ENCODE measurements at places on chromosomes 4 and X. TPM values are rescaled to one million over a fixed set of nuclear protein-coding genes. Genes with fewer than 3 reads are reported as not detected.

Gene POU3F4
- polyA plus RNA-seq: not detected

Gene HPRT1
- 65.7 TPM for polyA plus RNA-seq

Gene CXCL8
- polyA plus RNA-seq: 15.9 TPM

Gene CT45A2
- polyA plus RNA-seq: not detected

Gene FRMD7
- polyA plus RNA-seq: not detected

Gene NOX1
- polyA plus RNA-seq: 0.16 TPM

- H3K36me3 ChIP-seq: no peaks in the 10 kb centered on the region
- no peaks in the 10 kb centered on the region for H3K27me3 ChIP-seq
- no peak overlapping the region for H3K27ac ChIP-seq
- 0 out of 2 replicates have a peak, but pooled peaks cover 4% of the 10 kb centered on the region for H3K4me1 ChIP-seq
- peak; percentile 3 for DNase-seq
Observed at GRCh38 chr4:150852216-150852615, 162.9 kb downstream of the LRBA start.

- no peak for DNase-seq
- H3K27me3 ChIP-seq: no peaks in the 10 kb centered on the region
- H3K4me1 ChIP-seq: no peaks in the 10 kb centered on the region
- H3K27ac ChIP-seq: no peak overlapping the region
- H3K4me3 ChIP-seq: no peak overlapping the region
Observed at GRCh38 chr4:3476341-3476747, 13.2 kb downstream of the DOK7 start.

- H3K27ac ChIP-seq: no peak overlapping the region
- no peaks in the 10 kb centered on the region for H3K36me3 ChIP-seq
- peaks cover 5% of the 10 kb centered on the region for H3K4me1 ChIP-seq
- H3K27me3 ChIP-seq: peaks cover 17% of the 10 kb centered on the region
- DNase-seq: no peak
Observed at GRCh38 chr4:3725936-3726870, 40.0 kb upstream of the ADRA2C start.

DNA sequence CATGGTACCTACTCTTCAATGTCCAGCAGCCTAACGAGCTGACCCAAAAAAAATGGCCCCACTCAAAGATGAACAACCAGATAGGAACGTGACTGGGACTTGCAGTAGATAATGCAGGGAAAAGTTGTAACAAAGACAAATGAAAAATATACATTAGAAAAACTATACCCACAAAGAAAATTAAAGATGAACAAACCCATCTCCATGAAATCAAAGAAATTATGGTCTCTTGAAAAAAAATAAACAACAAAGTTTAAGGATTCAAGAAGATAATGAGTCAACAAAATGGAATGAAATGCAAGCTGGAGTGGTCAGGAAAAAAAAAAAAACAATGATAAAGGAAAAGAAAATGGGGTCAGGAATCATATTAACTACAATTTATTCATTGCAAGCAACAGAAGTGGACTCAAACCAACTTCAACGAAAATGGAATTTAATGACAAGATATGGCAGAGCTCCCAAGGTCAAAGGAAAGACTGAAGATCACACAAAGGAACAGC lies 309.8 kb upstream of the GALNT7 start:
- no peak overlapping the region for H3K27ac ChIP-seq
- no peaks in the 10 kb centered on the region for H3K27me3 ChIP-seq
- H3K4me3 ChIP-seq: no peak overlapping the region
- DNase-seq: peak; percentile 5
- peaks cover 9% of the 10 kb centered on the region for H3K4me1 ChIP-seq

DNA sequence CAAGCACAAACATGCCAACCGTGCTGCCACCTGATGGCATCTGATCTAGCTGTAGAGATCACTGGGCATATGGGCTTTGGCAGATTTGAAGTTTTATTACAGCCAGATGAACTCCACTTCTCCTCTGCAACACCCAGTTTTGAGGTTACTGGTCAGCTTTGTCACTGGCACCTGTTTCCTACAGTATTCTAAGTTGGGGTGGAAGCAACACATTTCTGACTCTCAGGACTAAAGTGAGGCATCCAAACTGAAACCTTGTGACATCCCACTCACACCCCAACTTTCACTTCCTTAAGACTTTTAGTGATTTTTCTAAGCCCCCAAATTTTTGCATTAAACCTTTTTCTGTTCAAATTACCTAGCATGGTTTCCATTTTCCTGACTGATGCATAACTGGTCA lies 115.1 kb upstream of the PCDH18 start:
- no peak overlapping the region for H3K4me3 ChIP-seq
- DNase-seq: no peak
- no peak overlapping the region for H3K27ac ChIP-seq

DNA sequence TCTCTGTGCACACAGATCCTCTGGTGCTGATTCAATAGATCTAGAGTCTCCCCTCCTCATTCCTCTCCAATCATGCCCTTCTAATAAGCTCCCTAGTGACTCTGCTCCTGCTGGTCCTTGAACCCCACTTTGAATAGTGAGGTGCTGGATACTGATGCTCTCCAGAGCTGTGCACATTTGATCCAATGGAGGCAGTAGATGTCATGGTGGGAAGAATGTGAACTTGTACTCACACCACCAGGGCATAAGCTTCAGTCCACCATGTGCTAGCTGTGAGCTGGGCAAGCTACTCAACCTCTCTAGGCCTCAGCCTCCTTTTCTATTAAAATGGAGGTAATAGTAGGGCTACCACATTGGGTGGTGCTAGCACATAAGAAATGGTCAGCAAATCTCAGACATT lies 241.1 kb downstream of the SPATA18 start:
- H3K27me3 ChIP-seq: 0 out of 2 replicates have a peak, but pooled peaks cover 11% of the 10 kb centered on the region
- H3K36me3 ChIP-seq: no peaks in the 10 kb centered on the region
- DNase-seq: no peak
- no peak overlapping the region for H3K27ac ChIP-seq
- no peak overlapping the region for H3K4me3 ChIP-seq
- no peaks in the 10 kb centered on the region for H3K4me1 ChIP-seq

GRCh38 chr4:98648602-98649001 lies 9.8 kb downstream of the TSPAN5 start:
- DNase-seq: no peak
- no peaks in the 10 kb centered on the region for H3K27me3 ChIP-seq
- no peaks in the 10 kb centered on the region for H3K36me3 ChIP-seq
- peaks cover 19% of the 10 kb centered on the region for H3K4me1 ChIP-seq

- H3K4me1 ChIP-seq: no peaks in the 10 kb centered on the region
- H3K27ac ChIP-seq: no peak overlapping the region
- H3K36me3 ChIP-seq: no peaks in the 10 kb centered on the region
- no peak overlapping the region for H3K4me3 ChIP-seq
- no peaks in the 10 kb centered on the region for H3K27me3 ChIP-seq
Observed at GRCh38 chr4:31199644-31200043, 479.5 kb downstream of the PCDH7 start.

- no peak overlapping the region for H3K27ac ChIP-seq
- H3K4me1 ChIP-seq: no peaks in the 10 kb centered on the region
- H3K4me3 ChIP-seq: no peak overlapping the region
Observed at GRCh38 chr4:3085948-3086670, 11.6 kb downstream of the HTT start.

DNA sequence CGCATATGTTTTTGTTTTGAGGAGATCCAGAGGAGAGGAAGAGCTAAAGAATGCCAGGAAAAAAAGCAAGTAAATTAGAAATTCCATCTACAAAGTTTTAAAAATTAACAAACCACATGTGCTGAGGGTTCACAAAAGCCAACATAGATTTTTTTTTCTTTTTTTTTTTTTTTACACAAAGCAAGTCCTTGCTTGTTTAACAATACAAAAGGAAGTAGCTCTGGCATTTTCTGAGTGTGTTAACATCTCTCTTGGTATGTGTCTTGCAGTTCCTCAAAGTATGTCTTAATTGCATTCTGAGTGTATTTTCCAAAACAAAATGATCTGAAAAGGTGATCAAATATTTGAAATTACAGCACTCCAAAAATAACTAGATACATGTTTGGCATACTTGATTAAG lies 1682.7 kb upstream of the AGA start:
- H3K36me3 ChIP-seq: no peaks in the 10 kb centered on the region
- H3K27me3 ChIP-seq: no peaks in the 10 kb centered on the region
- no peak for DNase-seq
- H3K4me1 ChIP-seq: no peaks in the 10 kb centered on the region
- H3K4me3 ChIP-seq: no peak overlapping the region

DNA sequence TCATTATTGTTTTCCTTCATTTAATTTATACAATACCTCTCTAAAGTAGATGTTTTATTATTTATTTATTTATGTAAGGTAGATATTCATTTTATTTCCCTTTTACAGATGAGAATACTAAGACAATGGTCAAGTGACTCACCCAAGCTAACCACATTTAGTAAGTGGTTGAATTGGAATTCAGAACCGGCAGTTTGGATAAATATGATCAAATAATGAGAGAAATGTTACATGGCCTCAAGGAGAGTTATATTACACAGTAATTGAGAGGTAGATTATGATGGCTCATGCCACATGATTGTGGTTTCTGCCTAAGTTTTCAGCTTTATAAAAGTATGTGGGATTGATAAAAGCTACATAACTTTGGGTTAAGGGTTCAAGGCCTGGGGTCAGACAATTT lies 239.4 kb upstream of the BOD1L1 start:
- H3K36me3 ChIP-seq: no peaks in the 10 kb centered on the region
- DNase-seq: no peak
- H3K4me3 ChIP-seq: no peak overlapping the region
- H3K4me1 ChIP-seq: no peaks in the 10 kb centered on the region
- no peaks in the 10 kb centered on the region for H3K27me3 ChIP-seq

DNA sequence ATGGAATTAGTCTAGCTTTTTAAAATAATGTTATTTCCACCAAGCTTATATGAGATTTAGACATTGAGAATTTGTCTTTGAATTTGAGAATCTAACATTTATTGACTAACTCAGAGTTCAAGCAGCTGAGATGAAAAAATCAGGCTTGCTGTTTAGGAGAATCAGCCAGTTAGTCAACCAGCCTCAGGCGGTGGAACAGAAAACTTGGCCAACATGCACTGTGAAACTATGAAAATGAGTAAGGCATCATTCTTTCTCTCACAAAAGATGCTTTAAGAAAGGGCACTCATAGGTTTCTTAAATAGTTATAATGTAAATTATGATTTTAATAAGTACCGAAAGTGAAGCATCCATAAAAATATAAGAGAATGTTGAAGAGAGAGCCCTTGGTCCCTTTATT lies 84.2 kb downstream of the NFKB1 start:
- no peaks in the 10 kb centered on the region for H3K27me3 ChIP-seq
- no peaks in the 10 kb centered on the region for H3K4me1 ChIP-seq
- H3K36me3 ChIP-seq: peaks cover 48% of the 10 kb centered on the region
- peak; percentile 33 for DNase-seq

GRCh38 chr4:120765260-120765680 lies 157.3 kb downstream of the PRDM5 start:
- no peaks in the 10 kb centered on the region for H3K4me1 ChIP-seq
- DNase-seq: no peak
- H3K27me3 ChIP-seq: no peaks in the 10 kb centered on the region
- H3K36me3 ChIP-seq: no peaks in the 10 kb centered on the region
- no peak overlapping the region for H3K27ac ChIP-seq
- no peak overlapping the region for H3K4me3 ChIP-seq

- H3K27ac ChIP-seq: no peak within 1 kb of the TSS
- H3K4me3 ChIP-seq: peak within 1 kb of the TSS; percentile 75
- no peaks in the 10 kb centered on the region for H3K27me3 ChIP-seq
- DNase-seq: peak; percentile 57
Observed at GRCh38 chrX:133415276-133416105, at the start of gene GPC4. Gene GPC4 (minus strand): TSS chrX:133415489. CDS start chrX:133414965, 524 bp downstream.

DNA sequence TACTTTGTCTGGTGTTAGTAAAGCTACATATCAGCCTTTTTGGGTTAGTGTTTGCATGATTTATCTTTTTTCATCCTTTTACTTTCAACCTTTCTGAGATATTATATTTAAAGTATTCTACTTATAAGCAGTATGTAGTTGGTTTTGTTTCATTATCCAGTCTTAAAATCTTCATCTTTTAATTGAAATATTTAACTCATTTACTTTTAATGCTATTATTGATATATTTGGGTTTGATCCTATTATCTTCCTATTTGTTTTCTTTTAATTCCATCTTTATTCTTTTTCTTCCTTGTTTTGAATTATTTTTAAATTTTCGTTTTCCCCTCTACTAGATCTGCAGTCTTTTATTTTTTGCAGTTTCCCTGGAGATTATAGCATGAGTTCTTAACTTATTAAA lies 44.0 kb downstream of the CLDN22 start:
- no peak for DNase-seq
- no peaks in the 10 kb centered on the region for H3K27me3 ChIP-seq
- no peak overlapping the region for H3K4me3 ChIP-seq
- peaks cover 65% of the 10 kb centered on the region for H3K36me3 ChIP-seq
- no peaks in the 10 kb centered on the region for H3K4me1 ChIP-seq

DNA sequence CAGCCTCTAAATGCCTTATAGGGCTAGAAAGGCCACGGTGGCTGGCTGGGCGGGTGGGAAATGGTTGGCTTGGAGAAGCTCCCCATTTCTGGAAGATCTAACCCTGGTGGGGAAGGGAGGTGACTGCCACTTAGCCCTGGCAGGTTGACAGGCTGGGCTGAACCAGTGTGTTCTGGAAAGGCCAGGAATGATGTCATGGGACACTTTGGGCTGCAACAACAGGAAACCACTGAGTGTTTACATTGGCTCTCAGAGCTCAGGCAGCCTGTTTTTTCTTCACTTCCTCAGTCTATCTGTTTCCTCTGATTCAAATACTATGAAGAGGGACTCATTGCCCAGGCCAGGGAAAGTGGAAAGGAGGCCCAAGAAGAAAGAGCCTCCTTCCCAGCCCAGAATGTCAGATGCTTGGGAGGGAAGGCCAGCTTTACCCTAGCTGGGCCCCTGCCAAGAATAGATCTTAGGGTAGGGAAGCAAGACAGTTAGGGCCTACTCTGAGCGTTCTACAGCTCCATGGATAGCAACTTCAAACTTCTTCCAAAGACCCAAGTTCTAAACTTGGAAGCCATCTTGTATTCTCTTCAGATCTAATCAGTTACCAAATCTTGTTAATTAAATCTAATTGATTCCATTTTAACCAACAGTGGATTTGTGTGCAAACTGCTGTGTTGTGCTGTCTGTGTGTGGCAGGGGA lies 65.8 kb upstream of the MSN start:
- H3K4me3 ChIP-seq: no peak overlapping the region
- H3K36me3 ChIP-seq: no peaks in the 10 kb centered on the region
- H3K27ac ChIP-seq: peak overlapping the region; percentile 78
- peaks cover 26% of the 10 kb centered on the region for H3K4me1 ChIP-seq
- H3K27me3 ChIP-seq: no peaks in the 10 kb centered on the region
- DNase-seq: peak; percentile 86

- DNase-seq: no peak
- peak overlapping the region; percentile 82 for H3K27ac ChIP-seq
- H3K36me3 ChIP-seq: no peaks in the 10 kb centered on the region
- H3K4me3 ChIP-seq: peak overlapping the region; percentile 84
- H3K27me3 ChIP-seq: no peaks in the 10 kb centered on the region
Observed at GRCh38 chr4:120923207-120923522, 639 bp upstream of the PRDM5 start.

- no peaks in the 10 kb centered on the region for H3K4me1 ChIP-seq
- no peak overlapping the region for H3K27ac ChIP-seq
- no peaks in the 10 kb centered on the region for H3K36me3 ChIP-seq
- H3K4me3 ChIP-seq: no peak overlapping the region
- DNase-seq: no peak
Observed at GRCh38 chrX:78321809-78322208, 5.6 kb downstream of the CYSLTR1 start.

All from GM23248 (cell line).